Fibroblast of upper back skin (primary cell): ENCODE measurements at places on chromosomes 4 and X.

DNA sequence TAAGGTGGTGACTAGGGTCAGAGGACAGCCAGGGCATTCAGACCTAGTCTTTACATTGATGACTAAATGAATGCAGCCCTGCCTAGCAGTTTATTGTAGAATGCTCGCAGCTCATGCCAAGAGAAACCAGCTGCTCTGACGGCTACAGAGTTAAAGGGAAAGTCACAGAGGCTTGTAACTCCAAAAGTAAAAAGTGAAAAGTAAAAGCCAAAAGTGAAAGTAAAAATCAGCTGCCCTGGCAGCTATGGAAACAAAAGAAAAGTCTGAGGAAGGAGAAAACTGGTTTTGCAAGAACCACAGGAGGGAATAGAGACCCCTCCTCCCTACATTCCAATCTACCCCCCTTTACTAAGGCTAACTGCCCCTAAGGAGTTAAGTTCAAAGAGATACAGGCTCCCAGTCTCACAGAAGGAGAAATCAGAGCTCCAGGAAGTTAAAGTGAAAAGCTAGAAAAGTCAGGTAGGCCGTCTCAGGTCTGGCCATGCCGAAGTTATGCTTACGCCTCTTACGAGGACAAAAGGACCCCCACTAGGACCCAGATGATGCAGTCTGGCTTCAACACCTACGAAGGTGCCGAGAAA lies 6.0 kb downstream of the GAGE10 start:
- DNase-seq, result peak; percentile 31

DNA sequence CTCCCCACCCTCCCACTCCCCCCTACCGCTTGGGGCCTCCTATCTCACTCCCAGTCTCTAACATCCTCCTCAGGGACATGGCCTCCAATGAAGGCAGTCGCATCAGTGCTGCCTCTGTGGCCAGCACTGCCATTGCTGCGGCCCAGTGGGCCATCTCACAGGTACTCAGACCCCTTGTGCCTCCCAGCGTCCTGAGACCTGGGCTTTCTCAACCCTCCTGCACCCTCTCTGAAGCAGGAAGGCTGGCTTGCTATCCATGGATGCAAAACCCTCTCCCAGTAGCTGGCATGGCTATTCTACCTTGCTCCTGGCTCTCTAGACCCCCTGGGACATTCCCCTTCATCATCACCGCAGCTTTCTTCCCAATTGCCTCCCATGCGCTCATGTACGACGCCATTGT lies 13.3 kb upstream of the UBA1 start:
- no peak for DNase-seq

DNA sequence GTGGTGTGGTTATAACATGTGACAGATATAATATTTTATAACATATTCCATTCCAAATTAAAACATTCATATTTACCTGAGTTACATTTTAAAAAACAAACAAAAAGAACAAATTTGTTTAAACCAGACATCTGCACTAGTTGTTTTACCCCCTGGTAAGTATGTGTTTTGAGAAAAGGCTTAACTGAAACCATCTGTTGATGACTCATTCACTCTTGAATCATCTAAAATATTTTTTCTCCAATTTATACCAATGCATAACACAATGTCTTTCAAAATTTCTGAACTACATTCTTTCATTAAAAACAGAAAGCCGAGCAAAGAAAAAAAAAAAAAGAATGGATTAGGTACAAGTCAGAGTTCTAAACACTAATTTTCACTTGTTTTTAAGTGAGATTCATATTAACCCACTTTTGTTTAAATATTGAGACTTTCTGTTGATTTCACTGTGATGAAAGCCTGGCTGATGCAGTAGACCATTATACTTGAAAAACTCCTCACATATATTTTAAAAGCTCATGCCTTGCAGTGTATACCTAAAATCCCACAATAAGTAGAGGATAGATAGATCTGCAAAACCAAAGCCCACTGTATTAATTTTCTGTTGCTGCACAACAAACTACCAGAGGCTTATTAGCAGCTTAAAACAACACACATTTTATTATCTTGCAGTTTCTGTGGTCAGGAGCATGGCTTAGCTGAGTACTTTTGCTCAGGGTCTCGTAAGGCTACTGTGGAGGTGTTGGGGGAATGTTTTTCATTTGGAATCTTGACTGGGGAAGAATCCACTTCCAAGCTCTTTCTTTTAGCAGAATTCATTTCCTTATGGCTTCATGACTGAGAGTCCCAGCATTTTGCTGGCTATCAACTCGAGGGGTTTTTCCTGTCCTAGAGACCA lies 221.5 kb downstream of the PCDH18 start:
- peak; percentile 92 for DNase-seq

GRCh38 chrX:97070346-97070745 lies 186.6 kb downstream of the RPA4 start:
- DNase-seq, result peak; percentile 13

- DNase-seq, result no peak
These were observed 46.4 kb upstream of the FGG start for GRCh38 chr4:154658680-154659405.

GRCh38 chr4:90855111-90855510 lies 727.9 kb downstream of the CCSER1 start:
- DNase-seq, result peak; percentile 11

GRCh38 chr4:147689067-147689466 lies 5.1 kb upstream of the PRMT9 start:
- DNase-seq, result no peak

- no peak for DNase-seq
These were observed 1454.8 kb downstream of the FSTL5 start for GRCh38 chr4:160709026-160709425.

- no peak for DNase-seq
These were observed 10.0 kb downstream of the ZFYVE28 start for GRCh38 chr4:2408401-2408958.

DNA sequence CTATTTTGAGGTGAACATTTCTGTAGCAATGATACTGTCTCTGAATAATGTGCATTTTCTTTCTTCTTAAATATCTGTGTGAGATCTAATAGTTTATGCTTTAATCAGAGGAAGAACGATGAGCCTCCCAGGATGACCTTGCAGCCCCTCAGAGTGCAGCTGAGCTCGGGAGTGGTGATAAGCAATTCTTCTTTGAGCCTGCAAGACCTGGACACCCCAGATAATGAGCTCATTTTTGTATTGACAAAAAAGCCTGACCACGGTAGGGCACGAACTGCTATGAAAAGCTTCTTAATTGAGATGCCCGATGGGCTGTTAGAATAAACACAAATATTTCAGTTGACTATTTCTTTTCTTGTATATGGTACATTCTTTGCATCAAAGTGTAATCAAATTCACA lies 105.0 kb upstream of the ANXA3 start:
- no peak for DNase-seq

DNA sequence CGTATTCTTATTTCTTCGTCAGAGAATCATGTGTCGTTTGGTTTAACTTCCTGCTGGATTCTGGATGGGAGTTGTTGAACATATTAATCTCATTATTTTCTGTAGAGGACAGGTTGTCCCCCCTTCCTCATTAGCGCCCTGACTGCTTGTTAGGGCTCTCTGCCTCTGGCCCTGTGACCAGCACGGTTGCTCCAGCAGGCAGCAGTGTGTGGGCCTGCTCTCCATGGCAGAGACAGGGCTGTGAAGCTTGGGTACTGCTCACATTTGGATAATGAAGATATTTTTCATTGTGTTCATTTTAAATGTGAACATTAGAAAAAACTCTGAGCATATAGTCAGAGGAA lies 102.7 kb downstream of the KLHL8 start:
- DNase-seq, result no peak

GRCh38 chr4:143386812-143387211 lies 50.1 kb downstream of the GAB1 start:
- no peak for DNase-seq

DNA sequence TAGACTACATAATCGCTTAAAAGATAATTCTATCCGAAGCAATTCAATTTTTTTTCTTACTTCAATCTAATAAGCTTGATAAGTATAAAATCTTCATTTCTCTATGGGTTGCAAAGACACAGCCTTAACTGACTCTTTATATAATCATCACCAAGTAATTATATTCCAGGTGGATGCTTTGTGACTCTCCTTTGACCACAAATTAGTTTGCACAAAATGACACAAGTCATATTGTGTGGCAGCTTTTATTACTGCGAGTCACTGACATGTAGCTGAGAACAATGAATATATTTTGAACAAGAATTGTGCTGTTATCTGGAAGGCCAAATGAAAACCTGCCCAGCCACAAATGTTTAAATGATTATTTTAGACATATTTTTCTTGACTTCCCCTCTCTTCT lies 1727.8 kb downstream of the ARAP2 start:
- DNase-seq, result no peak

DNA sequence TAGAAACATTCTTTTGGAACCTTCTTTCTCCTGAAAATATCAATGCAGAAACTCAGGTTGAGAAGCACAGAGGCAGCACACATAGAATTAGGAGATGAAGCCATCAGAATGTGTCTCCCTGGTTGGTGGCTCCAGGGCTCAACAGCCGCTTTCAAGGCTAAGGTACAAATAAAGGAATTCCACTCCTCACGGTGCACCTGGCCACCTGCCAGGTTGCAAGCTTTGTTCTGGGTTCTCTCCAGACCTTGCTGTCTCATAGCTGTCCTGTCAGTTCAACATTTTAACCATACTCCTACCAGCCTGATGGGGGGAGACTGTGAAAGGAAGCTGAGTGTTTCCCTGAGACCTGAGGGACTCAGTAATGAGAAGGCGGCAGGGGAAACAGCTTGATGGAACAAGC lies 96.3 kb upstream of the HPF1 start:
- DNase-seq, result no peak

DNA sequence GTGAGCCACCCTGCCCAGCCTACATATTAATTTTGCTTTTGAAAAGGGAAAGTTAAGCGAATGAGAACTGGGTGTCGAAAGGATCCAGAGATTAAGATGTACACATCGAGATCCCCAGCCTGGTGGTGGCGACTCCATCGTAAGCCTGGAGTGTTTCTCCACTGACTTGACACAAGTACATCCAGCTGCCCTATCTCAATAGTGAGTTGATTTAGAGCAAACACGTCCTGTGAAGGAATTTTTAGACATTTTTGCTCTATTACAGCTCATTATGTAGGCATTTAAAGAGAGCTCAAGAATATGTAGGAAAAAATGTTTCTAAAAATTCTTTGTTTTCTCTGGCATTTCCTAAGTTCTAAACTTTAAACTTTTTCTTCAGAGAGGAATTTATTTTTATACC lies 11.7 kb upstream of the CLDN34 start:
- peak; percentile 65 for DNase-seq

- no peak for DNase-seq
These were observed 1.5 kb downstream of the BMP3 start for GRCh38 chr4:81031796-81032551.

DNA sequence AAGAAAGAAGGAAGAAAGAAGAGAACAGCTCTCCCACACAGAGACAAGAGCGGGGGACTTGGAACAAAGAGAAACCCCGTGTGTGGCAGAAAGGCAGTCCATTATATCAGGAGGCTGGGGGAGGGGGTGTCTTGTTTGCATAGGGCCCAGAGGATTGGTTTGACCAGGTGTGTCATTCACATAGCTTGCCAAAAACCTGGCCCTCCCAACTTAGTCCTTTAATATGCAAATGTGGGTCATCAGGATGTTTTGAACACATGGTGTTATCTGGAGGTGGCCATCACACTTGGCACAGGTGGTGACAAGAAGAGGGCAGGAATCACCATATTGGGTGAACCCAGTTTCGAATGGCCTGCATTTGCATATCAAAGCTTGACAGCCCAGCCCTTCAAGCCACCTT lies 111.7 kb downstream of the LINC00632 start:
- DNase-seq, result no peak

- no peak for DNase-seq
These were observed 18.7 kb upstream of the UGT2B10 start for GRCh38 chr4:68797048-68797447.

DNA sequence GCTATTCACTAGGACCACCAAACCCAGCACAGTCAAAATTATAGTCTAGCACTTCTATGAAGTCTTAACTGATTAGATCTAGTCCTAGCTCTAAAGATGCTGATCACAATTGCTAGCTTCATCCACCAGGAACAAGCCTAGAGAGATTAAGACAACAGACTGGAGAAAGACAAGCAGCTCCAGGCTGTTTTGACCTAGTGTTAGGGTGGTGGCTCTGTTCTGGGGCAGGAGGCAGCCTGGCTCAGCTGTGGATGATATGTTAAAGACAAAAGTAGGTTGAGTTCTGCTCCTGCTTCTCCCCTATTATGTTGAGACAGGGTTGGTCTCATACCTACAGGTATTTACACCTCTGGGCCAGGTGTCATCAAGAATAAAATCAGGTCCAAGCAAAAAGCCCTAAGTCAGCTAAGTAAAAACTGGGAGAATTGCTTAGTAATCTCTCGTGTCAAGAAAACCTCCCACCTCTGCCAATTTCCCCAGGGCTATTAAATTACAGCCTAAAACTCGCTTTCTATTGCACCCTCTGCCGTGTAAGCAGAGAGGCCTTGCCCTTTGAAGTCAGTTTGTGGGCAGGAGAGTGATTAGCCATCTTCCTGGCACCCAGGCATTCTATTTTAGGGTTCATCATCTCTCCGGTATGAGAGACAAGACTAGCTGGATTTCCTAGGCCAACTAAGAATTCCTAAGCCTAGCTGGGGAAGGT lies 39.9 kb downstream of the RAB40AL start:
- peak; percentile 51 for DNase-seq

- no peak for DNase-seq
These were observed 7.5 kb downstream of the SH3KBP1 start for GRCh38 chrX:19879735-19880378.

- DNase-seq, result no peak
These were observed 24.7 kb downstream of the APBB2 start for GRCh38 chr4:41189666-41190065.

- no peak for DNase-seq
These were observed 31.1 kb upstream of the RXFP1 start for GRCh38 chr4:158490629-158491028.

GRCh38 chr4:176902710-176903323 lies 110.1 kb upstream of the VEGFC start:
- peak; percentile 97 for DNase-seq

DNA sequence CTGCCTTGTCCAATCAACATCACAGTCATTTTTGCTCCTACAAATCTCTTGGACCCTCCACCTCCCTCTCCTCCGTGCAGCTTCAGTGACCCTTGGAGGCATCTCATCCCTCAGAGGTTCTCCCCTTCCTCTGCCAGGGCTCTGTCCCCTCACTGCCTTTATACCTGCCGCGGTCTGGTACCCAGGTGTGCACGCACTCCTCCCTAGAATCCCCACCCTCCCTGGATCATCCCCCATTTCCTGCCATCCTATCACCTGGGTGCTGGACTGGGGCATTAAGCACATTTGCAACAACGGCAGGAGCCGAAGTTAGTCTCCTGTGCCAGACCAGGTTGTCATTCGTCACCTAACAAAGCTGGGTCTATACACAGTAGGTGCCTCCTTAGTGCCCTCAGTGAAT lies 10.1 kb downstream of the TMEM271 start:
- DNase-seq, result no peak

DNA sequence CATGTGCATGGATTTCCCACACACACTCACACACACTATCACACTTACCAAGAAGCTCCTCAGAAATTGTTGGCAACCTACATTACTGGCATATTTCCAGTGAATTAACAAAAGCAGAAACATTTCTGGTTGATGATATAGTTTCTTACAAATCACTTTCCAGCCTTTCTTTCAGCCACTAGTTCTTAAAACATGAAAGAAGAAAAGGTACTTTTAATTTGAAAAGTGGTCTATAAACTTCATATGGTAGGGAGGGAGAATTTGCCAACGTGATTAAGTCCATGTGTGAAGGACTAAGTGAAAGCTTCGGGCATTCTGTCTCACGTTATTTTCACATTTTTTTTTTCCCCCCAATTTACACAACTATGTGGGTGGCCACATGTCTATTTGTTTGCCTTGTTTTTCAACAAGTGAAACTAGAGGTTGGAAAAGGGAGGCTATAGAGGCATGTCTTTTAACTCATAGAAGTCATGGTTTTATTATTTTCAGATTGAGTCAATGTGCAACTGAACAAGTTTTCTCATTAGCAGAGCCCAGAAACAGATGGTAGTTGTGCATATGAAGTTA lies 832.1 kb upstream of the INTU start:
- peak; percentile 83 for DNase-seq
